A549 treated with CpdA at 1 μM for 4 hours (cell line): ENCODE measurements at places on chromosomes 2 and 18. TPM values are rescaled to one million over a fixed set of nuclear protein-coding genes. Genes with fewer than 3 reads are reported as not detected.

The SLC38A11 gene
- total RNA-seq, result not detected in 5 replicates

The TRIM43 gene
- total RNA-seq, result 0.07 TPM in 1 of 5 replicates, not detected in the others

The NEU4 gene
- 0.14 to 0.45 TPM (median 0.31 TPM) in 5 replicates for total RNA-seq

The ADGRF3 gene
- total RNA-seq, result 0.09 to 0.31 TPM (median 0.12 TPM) in 5 replicates

The C1QL2 gene
- 0.09 to 0.18 TPM (median 0.11 TPM) in 4 of 5 replicates, not detected in the other for total RNA-seq
